Myocyte (in vitro differentiated cells): ENCODE measurements at places on chromosomes 11 and 22. TPM values are rescaled to one million over a fixed set of nuclear protein-coding genes. Genes with fewer than 3 reads are reported as not detected.

DNA sequence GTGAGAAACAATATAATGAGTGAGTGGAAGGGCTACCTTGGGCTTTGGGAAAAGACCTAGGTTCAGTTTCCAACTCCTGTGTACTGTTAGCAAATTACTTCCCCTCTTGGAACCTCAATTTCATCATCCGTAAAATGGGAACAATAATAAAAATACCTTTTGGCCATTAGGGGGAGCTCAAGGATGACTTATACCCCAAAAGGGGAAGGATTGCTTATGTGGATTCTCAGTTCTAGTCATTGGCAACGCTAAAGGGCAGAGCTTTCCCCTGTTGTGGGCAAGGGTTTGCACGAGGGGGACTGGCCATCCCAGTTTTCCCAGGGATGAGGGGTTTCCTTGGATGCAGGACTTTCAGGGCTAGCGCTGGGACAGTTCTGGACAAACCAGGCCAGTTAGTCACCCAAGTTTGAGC lies 3.1 kb upstream of the COMMD9 start:
- DNase-seq, result peak; percentile 54

Gene BTBD18
- not detected in 2 replicates for total RNA-seq

DNA sequence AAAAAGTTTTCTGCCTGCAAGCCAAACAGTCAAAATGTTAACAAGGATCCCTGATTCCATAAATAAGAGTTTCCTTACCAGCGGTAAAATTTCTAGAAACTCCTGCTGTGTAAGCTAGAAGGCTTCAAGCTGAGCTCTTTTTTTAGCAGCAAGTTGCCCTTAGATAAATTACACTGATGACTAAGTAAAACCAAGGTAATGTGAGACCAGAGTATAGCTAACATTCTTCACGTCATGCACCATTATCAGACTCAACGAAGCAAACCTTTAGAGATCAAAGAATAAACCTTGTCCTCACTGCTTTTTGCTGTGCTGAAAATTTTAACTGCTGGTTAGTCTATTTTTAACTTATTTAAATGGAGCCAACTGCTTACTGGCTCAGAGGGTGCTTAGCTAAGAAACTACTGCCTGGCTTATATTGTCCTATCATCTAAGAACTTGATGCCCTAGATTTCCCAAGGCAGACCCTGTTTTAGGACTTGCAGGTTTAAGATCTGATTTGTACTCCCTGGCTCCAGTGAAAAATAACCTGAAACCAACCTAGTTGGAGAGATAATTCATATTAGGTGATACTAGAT lies 900.7 kb downstream of the JRKL start:
- DNase-seq, result peak; percentile 0

GRCh38 chr11:40885250-40885954 lies 574.0 kb downstream of the LRRC4C start:
- DNase-seq, result no peak

Gene SMIM35
- not detected in 2 replicates for total RNA-seq
